ENCODE measurements at places on chromosomes 3 and 15. TPM values are rescaled to one million over a fixed set of nuclear protein-coding genes. Genes with fewer than 3 reads are reported as not detected.

The CCDC66 gene
- polyA plus RNA-seq: 14.5 TPM

The PIGX gene
- polyA plus RNA-seq: 22.4 TPM

The CFAP20DC gene
- polyA plus RNA-seq: 0.42 TPM

The ZNF80 gene
- polyA plus RNA-seq: 0.02 TPM

The VILL gene
- polyA plus RNA-seq: 4.8 TPM

The SCN11A gene
- polyA plus RNA-seq: 0.30 TPM

The C3orf22 gene
- not detected for polyA plus RNA-seq

The CLSTN2 gene
- 74.6 TPM for polyA plus RNA-seq

The EMC7 gene
- polyA plus RNA-seq: 63.6 TPM

The MUC20 gene
- 1.5 TPM for polyA plus RNA-seq

The DUOXA2 gene
- polyA plus RNA-seq: 0.17 TPM

The AAGAB gene
- polyA plus RNA-seq: 7.8 TPM

The NTRK3 gene
- polyA plus RNA-seq: 2.6 TPM

The NEK10 gene
- 0.41 TPM for polyA plus RNA-seq

The EDC3 gene
- 34.2 TPM for polyA plus RNA-seq

The DUOX1 gene
- polyA plus RNA-seq: 0.47 TPM
